ENCODE measurements at places on chromosomes 7 and 10.

GRCh38 chr7:156820445-156821063 lies 72.4 kb downstream of the LMBR1 start:
- no peak for DNase-seq

GRCh38 chr7:151194188-151194587 lies 7.1 kb upstream of the ASB10 start:
- DNase-seq: no peak

DNA sequence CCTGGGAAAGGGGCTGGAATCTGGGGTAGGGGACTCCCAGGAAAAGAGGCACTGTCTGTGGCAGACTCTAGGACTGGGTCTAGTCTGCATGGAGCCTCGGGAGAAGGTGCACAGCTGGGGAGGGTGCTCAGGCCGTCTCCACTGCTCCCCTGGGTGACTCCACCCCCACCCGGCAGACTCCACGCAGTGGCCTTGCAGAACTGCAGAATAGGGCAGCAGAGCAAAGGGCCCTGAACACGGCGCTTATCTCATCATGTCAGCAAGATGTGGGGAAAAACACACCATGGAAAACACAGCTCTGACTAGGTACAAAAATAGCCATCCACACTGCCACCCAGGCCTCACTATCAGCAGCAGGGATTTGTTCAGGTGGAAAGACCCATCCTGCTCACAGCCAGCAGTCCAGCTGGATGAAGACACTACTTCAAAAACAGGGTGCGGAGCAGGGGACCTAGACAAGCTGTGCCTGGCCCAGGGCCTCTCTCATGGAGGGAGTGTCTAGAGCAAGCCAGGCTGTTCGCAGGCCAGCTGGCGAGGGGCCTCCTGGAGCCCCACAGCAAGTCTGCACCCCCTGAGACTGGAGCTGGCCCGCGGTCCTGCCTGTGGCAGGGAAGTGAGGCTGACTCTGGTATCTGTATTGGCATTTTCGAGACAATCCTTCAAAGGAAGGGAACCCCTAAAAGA lies 11.7 kb downstream of the MAT1A start:
- no peak for DNase-seq

DNA sequence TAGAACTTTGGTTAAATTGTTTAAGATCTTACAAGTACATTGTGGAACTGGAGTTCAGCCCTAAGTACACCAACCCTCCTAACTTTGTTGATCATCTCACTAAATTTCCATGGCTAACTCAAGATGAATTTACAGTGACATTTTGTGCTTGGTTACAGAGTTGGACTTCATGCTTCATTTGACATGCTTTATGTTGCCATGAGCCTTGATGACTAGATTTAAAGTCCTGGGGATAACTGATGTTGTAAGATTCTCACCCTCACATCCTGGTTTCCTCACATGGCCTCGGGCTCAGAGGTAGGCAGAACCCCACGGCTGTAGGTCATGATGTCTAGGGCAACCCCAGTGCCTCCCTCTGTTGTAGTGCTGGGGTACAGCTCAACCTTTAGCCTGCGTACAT lies 397.2 kb upstream of the IGFBP3 start:
- DNase-seq: no peak

DNA sequence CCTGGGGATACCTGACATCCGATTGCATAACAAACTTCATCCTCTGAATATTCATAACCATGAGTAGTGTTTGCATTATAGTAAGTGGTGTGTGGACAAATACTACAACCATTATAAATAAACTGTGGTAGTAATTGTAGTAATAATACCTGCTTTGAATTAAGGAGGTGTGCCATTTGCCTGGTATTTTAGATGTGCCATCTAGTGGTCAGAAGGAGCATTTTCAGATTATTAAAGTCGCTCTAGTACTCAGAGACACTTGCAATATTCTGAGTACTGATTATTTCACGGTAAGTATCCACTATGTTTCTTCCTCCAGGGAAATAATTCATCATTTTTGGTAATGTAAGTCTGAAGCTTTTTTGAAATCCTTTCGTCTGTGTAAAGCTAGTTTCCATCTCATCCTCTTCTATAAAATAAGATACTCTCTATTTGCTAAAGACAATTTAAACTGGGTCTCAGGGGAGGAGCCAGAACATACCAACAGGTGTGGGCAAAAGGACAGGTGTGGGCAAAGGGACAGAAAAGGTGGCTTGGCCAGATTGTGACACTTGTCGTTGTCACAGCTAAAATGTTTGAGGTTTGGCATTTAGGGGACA lies 115.3 kb upstream of the WDR11 start:
- DNase-seq: no peak

GRCh38 chr10:69965919-69966662 lies 86.6 kb upstream of the MACROH2A2 start:
- no peak for DNase-seq

DNA sequence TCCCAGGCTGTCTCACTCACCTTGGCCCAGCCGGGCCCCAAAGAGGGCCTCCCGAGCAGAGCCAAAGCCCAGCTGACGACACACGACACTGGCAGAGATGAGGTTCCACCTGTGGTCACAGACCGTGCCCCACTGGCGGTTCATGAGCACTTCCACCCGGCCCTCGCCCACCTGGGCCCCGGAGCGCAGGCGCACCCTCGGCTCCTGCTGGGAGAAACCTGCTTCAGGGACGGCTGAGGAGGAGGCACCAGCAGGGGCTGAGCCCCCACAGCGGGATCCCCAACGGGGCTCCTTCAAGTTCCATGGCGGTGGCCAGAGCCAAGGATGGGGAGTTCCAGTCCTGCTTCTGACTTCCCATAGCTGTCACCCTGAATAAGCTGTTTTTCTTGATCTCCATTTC lies 10.0 kb downstream of the LOXL4 start:
- DNase-seq: no peak

GRCh38 chr10:103949728-103950127 lies 17.2 kb upstream of the SLK start:
- DNase-seq: no peak

DNA sequence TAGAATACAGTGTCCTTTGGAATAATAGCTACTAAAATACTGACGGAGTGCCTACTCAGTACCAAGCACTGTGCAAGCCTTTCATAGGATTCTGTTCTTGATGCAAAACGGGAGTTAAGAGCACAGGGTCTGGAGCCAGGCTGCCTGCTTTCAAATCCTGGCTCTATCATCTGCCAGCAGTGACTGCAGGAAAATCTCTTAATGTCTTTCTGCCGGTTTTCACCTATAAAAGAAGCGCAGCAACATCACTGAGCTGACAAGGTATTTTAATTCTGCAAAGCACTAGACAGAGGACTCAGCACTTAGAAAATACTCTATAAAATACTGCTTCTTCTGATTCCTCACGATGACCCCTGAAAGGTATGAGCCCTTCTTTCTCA lies 659 bp downstream of the FIGNL1 start:
- DNase-seq: no peak

GRCh38 chr7:135938563-135938962 lies 38.6 kb downstream of the MTPN start:
- DNase-seq: no peak

DNA sequence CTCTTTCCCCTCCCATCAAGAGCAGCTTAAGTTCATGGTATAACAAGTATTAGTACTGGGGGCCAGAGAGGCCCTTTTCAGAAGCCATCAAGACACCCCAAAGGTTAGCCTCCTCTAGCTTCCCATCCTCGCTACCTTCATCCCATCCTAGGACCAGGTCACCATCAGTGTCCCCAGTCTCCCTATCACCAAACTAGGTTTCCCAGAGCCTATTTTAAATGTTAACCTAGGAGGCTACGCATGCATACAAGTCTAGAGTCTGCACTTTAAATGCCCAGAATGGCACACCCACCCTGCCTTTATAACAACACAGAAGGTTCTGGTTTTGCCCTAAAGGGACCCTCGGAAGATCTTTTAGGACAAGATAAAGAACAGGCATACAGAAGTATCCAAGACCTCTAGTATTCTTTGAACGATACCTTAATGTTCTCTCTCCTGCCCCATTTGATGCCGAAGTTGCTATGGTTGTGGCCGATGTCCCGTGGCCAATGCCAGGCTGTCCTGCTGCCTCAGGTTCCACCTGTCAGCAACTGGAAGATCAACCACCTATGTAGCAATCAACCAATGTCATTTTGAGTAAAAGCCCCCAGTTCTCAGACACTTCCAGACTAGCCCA lies 2.2 kb downstream of the GPRIN2 start:
- no peak for DNase-seq

GRCh38 chr7:33039257-33039902 lies 23.2 kb downstream of the NT5C3A start:
- DNase-seq: no peak

DNA sequence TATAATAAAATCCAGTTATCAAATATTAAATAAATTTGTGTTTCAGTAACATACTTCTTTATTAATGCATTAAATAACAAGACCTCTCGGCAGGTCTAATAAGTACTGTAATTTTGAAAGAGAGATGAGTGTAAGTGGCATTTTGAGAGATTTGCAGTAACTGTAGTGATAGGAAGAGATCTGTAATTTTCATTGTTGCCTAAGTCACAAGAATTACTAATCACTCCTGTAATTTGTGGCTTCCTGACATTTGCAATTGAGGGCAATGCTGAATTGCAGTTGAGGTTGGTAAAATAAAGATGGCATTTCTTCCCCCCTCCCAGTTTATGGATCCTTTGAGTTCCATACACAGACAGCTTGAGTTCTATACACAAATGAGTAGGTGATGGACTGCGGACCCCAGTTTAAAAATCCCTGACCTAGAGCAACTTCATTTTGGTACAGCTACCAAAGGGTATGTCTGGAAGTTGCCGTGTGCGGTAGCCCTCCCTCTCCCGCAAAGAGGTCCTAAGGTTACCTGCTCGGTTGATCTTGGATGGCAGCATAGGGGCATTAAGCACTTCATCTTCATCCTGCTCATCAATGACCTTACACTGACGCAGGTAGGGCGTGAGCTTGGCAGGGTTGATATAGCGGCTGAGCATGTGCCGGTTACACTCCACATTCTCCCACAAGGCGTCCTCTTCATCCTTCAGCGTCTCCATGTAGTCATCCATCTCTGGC lies 96.4 kb downstream of the CARD11 start:
- no peak for DNase-seq

GRCh38 chr7:12979181-12979580 lies 291.7 kb downstream of the ARL4A start:
- no peak for DNase-seq

DNA sequence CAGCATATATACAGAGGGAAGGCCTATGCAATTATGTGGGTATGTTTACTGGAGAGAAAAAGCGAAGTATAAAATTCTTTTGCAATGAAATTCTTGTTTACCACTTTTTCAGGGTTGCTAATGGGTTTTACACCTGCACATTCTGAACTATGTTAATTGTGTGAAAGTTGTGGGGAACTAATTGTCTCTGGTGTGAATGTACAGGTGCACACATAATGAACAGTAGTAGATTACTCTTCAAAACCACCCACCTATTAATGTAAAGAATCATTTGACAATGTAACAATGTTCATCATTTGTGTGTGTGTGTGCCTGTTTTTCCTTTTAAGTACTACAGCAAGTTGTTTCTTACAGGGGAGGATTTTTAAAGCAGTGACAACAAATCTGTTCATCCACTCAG lies 80.0 kb upstream of the FEZF1 start:
- DNase-seq: no peak

DNA sequence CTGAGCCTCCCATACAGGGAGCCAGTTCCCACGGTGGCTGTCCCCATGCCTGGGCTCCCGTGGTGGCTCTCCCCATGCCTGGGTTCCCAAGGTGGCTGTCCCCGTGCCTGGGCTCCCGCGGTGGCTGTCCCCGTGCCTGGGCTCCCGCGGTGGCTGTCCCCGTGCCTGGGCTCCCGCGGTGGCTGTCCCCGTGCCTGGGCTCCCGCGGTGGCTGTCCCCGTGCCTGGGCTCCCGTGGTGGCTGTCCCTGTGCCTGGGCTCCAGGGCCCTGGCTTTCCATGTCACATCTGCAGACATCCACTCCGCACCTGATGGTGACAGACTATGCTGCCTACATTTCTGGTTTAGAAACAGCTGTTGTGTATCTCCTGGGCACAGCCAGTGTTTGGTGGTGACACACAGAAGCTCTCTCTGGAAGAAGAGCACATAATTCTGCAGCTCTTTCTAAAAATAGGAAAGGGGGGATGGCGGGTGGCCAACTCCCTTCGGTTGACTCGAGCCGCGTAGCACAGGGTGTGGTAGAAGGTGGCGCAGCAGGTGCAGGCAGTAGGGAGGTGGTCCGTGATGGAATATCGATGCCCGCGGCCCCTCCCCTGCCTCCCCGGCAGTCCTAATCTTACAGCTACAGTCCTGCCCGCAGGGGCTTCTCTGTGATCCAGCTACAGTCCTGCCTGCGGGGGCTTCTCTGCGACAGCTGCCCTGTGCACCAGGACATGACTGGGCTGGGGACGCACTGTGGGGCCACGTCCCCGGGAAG lies 251.2 kb downstream of the DNAJB6 start:
- no peak for DNase-seq

DNA sequence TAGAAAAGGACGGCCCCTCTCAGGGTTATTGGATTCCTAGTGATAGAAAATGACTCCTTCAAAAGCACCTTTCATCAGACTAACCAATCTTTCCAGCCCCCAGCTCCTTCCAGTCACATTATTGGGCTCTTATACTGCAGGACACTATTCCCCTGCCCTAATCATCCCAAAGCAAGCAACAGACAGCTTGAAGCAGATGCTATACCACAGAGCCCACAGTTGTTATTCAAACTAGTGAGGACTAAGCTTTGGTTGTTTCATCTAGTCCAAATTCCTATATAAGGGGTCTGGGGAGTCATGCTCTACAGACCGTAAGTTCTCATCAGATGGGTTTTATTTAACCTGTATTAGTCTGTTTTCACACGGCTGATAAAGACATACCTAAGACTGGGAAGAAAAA lies 24.5 kb downstream of the ZC3HAV1L start:
- DNase-seq: no peak

DNA sequence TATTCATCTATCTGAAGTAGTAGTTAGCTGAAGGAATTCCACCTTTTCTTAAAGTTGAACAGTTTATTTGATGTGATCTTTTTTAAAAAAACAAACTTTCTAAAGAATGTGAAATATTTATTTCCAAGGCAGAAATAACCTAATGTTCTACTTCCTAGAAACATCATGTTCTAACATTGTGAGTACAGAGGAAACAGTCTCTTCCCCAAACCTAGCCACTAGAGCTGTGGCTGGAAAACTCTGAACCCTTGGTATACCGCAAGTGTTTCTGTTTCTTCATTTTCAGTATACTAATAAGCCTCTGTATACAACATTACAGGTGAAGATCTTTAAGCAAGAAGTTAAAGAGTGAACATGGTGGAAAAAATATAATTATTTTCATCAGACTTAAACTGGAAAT lies 35.1 kb downstream of the NOC3L start:
- DNase-seq: no peak

- no peak for DNase-seq
These were observed 25.7 kb downstream of the NDUFB2 start for GRCh38 chr7:140722254-140722653.

DNA sequence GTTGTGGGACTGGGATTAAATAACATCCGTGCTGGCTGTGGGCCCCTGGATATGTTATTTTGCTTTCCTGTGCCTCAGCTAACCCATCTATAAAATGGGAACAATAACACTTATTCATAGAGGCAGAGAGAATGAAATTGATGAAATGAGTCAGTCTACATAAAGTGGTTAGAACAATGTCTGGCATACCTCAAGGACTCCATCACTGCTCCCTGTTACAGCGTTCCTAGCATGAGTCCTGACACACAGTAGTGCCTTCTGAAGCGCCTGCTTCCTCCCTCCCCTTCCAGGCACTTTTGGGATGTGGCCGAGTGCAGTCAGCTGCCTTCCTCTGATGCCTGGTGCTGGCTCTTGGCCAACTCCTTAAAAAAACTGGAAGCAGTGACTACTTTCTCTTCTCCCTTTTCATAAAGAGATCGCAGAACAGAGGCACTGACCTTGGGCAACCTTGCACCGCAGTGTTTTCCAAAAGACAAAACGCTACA lies 108.4 kb upstream of the ZMIZ1 start:
- DNase-seq: no peak

Measured in NCI-H2081 treated with DMSO at 0.1 percent for 48 hours (cell line).